ENCODE measurements at places on chromosomes 6 and 20.
A peak's percentile ranks its signal among the peaks of the same experiment; 100 is the strongest.

DNA sequence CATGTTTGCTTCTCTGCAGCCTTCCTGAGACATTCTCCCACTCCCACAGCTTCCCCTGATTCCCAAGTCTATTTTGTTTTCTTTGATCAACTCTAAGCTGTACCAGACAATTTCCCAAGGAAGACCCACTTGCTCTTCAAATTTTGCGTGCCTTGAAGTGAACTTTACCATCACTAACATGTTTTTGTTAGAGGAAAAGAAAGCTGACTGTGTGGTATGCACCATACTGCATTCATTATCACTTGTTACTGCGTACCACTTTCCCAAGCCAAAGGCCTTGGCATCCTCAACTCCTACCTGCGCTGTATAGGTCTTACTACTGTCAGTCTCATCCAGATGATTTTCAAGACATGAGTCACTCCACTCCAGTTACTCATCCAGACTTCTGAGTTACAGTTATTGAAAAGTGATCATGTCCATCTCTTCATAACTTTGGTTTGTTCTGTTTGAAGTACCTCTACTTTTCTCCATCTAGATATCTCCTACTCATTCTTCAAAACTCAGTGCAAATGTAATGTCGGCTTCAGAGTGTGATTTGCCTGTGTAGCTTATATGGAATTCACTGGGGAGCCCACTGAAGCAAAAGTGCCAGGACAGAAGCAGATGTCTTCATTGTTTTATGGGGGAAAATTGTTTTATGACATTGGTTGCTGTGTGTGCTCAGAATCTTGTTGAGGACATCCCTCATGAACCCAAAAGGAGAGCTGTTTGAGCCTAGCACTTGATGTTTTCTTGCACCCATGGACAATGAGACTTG, 5.2 kb downstream of the RPS12 start:
- peak; percentile 32 for DNase-seq

DNA sequence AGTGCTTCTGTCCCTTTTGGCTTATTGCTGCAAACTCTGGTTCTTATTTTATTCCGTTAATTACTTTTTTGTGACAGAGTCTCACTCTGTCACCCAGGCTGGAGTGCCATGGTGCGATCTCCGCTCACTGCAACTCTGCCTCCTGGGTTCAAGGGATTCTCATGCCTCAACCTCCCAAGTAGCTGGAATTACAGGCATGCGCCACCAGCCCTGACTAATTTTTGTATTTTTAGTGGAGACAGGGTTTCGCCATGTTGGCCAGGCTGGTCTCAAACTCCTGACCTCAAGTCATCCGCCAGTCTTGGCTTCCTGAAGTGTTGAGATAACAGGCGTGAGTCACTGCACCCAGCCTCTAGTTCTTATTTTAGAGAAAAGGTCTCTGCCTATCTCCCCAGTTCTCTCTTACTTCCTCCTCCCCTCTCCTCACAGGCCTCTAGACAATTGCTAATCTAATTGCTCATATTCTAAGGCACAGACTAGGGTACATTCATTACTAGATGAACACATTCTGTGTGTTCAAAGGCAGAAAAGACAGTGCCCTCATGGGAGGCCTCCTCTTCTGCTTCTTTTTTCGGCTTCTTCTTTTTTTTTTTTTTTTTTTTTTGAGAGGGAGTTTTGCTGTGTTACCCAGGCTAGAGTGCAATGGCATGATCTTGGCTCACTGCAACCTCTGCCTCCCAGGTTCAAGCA, 27.0 kb downstream of the EDEM2 start:
- DNase-seq: peak; percentile 48

DNA sequence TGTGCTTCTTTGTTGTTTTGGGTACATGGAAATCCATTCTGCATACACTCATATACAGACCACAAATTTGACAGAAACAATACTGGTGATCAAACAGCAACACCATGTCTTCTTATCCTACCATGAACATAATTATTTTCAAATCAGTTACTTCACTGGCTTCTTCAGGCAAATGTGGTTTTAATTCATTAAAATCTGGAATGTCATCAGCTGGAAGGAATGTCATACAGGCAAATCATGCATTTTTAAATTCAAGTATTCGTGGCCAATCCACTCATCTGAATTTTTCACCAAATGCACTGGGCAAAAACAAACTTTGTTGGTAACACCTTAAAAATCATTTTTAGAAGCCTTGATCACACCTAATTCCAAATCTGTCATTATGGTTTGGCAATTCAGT, 59.3 kb downstream of the KIF6 start:
- peak; percentile 60 for DNase-seq

DNA sequence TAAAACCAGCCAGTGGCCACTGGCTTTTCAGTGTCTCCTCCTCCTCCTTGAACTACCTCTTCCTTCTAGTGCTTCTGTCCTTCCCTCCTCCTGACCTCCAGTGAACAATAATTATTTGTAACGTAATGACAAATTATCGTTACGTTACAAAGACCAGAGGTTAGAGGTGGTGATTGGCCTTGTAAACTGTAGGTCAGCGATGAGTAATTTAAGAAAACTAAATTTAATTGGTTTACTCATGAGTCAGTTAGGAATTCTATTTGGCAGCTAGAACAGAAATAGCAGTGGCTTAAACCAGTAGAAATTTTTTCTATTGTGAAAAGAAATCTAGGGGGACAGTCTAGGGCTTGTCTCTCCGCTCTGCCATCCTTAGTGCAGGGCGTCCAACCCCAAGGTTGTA, 38.8 kb downstream of the PPARD start:
- peak; percentile 37 for DNase-seq

- DNase-seq: no peak
Measured at GRCh38 chr6:81517455-81517854, 235.0 kb downstream of the TENT5A start.

- no peak for DNase-seq
Measured at GRCh38 chr20:54794110-54794509, 318.7 kb downstream of the DOK5 start.

GRCh38 chr6:14499841-14500240, 382.3 kb downstream of the CD83 start:
- peak; percentile 95 for DNase-seq

DNA sequence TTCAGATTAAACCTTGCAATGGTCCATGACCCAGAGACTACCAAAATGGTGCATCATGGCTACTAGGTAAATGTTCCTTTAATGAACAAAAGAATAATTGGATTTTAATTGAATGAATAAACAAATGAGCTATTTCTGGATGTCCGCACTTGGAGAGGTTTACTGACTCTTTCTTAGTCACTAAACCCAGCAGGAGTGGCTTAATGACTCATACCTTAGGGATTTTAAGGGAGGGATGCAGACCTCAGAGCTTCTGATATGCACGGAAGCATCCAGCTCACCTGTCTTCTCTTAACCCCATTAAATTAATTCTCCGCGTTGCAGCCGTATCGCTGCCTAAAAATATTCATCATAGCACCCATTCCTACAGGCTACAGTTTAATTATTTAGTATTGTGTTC, 970.0 kb upstream of the SLC35B3 start:
- DNase-seq: peak; percentile 81

- no peak for DNase-seq
Measured at GRCh38 chr6:156306531-156306930, 470.6 kb upstream of the ARID1B start.

DNA sequence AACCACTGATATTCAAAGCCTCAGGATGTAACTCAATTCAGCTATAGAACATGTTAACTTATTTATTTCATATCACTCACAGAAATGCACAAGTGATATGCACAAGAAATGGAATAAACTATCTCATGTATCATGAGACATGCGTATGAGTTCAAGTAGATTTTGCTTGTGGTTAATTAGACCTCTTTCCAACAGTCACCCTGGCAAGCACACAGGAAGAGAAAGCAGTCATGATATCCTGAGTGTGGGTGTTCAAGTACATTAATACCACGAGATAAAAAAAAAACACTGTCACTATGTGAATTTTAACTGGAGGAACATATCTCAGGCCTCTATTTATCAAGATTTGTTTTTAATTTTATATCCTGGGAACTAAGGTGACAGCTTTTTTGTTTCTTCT, 64.2 kb downstream of the LAMP5 start:
- no peak for DNase-seq

DNA sequence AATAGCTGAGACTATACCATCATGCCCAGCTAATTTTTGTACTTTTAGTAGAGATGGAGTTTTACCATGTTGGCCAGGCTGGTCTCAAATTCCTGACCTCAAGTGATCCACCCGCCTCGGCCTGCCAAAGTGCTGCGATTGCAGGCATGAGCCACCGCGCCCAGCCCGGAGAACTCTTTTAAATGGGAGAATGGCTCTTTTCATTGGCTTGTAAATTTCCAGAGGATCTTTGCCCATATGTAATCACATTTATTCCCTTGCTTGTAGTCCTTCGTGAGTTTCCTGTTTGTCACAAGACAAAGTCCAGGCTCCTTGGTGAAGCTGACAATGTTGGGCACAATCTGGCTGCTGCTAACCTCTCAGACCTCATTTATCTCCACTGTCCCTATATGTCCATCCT, 135.1 kb downstream of the CEP57L1 start:
- DNase-seq: no peak

- DNase-seq: no peak
Measured at GRCh38 chr6:33936886-33937285, 133.1 kb upstream of the MLN start.

- no peak for DNase-seq
Measured at GRCh38 chr20:25369529-25369928, 21.1 kb downstream of the ABHD12 start.

DNA sequence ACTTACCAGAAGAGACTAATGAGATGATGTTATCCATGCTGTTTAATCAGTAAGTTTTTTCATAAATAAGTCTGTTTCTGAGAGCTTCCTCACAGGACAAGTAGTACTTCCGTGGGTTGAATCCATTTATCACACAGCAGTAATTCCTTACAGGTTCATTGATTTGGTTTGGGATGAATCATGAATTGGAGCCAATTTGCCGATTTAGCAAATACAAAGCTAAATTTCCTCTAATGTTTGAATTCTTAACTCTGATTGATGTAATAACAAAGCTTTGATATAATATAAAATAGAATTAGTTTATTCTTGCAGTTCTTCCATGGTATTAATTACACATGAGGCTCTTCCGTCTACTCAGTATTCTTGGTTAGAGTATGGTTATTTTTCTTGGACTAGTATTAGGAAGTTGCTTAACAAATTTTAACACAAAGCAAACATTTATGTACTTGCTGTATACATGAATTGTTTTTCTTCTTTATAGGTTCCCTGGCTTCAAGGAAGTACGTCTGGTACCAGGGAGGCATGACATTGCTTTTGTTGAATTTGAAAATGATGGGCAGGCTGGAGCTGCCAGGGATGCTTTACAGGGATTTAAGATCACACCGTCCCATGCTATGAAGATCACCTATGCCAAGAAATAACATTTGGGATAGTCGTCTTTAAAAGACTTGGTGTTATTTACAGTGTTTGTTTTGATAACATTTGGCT, 7.6 kb upstream of the OTOR start:
- DNase-seq: no peak

DNA sequence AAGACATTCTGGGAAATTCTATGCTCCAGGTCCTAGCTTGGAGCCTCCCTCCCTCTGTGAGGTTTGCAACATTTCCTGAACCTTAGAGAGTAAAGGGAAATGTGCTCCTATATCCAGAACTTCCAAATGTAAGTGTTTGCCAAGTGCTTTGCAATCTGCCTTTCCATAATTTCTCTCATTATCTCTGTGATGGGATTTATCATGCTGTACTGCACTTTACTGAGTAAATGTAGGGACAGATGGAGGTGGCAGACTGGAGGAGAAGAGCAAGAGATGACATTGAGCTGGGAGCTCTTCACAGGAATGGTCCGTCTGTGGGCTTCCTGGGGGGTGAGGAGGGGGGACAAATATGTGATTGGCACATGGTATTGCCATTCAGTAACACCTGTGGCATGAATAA, 184.3 kb downstream of the SOX4 start:
- DNase-seq: no peak

DNA sequence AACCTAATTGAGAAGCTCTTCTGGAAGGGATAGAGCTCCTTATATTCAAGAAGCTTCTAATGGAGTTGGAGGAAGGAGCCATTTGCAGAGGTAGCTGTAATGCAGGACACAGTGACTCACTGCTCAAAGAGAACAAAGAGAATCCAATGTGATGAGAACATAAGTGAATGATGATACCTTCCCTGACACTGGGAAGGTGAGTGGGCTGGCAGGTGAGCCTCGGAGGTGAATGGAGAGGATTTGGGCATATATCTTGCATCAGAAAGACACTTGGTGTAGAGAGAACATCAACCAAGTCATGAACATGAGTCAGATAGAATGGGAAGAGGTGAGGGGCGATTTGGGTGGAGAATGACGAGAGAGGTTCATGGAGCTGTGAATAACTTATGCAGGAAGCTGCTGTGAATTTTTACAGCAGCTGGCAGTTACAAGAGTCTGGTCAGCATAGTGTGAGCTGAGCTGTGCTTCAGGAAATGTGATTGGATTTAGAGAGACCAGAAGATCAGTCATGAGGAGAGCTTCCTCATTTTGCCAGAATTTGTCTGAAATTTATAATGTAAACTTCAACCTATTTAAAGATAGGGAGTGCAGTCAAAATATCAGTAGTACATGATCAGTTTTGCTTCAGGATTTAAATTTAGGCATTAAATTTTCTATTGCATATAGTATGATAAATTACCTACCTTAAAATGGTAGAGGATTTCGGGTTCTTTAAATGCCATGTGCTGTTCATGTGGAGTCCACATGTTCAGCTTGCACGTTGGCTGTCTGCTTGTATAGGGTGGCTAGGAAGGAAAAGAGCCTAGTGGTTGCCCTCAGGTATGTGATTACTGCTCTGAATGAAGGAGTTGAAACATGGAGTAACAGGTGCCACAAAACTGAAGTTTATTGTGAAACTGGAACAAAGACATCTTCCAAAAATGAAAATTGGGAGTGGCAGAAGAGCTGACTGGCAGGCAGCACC, 59.2 kb upstream of the KIF25 start:
- no peak for DNase-seq

DNA sequence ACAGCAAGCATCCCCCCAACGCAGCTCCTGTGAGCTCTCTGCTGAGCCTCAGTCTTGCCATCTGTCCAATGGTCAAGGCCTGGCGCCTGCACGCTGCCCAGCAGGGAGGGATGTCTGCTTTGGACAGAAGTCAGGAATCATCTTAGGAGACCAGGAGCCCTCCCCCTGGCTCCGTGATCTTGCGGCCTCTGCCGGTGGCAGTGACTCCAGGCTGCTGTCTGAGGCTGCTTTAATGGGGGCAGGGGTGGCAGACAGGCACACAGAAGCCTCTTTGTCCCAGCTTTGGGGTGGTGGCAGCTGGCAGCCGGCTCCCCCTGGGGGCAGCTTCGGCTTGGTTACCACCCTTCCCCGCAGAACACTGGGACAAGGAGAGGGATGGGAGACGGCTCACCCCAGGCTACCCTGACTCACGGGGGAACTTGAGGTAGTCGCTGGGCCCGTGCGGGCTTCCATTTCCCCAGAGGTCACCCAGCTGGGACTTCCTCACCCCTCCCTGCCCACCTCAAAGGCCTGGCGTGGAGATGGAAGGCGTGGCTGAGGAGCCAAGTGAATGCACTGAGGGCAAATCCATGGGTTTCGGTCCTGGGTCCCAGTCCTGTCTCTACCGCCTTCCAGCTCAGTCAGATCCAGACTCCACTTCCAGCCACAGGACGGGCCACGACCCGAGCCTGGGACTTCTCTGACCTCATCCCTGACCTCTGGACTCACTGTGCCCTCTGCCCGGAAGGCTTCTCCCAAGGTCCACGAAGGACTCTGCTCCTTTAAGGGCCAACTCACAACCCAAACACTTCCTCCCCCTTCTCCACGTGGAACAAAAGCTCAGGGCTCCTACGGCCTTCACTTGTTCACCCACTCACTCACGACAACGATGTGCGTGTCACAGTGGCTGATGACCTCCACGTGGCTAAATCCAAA, 14.8 kb downstream of the PEDS1 start:
- no peak for DNase-seq

GRCh38 chr20:51412333-51412871, 130.1 kb downstream of the NFATC2 start:
- DNase-seq: peak; percentile 45

Measured in fibroblast of skin of right quadriceps (primary cell).